ENCODE measurements at places on chromosomes 6 and 20. TPM values are rescaled to one million over a fixed set of nuclear protein-coding genes. Genes with fewer than 3 reads are reported as not detected.

GRCh38 chr6:170174771-170175643 is 115.9 kb downstream of the DLL1 start:
- no peak for DNase-seq

- DNase-seq = no peak
Observed at GRCh38 chr6:127332383-127332961, 10.9 kb downstream of the ECHDC1 start.

GRCh38 chr6:31156641-31157040 is 961 bp downstream of the CCHCR1 start:
- no peak for DNase-seq

Gene SLC22A2
- total RNA-seq = 1.2 TPM

Gene TPMT
- 17.9 TPM for total RNA-seq

Gene EPPIN
- total RNA-seq = not detected

Gene SLC26A8
- not detected for total RNA-seq

DNA sequence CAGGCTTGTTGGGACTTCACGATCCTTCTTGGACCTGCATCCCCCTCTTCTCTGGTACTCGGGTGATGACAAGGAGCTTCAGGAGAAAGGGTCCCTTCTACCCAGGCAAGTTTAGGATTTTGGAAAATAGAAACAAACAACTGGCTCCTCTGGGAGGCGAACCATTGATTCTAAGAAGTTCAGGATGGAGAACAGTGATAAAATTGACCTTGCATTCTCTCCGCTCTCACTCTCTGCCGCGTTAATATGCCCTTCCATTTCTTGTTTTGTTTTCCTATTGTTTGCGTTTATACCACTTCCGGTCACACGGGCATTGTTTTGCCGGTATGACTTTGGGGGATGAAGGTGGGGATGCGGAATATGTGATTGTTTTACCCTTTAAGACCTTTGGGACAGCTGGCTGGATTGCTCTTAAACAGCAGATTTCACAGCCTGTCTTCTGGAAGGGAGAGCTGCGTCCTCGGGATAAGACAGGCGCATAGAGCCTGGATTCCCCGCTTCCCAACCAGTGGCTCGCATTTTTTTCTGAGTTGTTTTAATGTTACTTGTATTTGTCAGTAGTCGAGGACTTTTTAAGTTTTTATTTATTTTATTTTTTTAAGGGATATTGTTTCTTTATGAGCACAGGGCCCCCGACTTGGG is 144.3 kb upstream of the ZNF184 start:
- peak; percentile 33 for DNase-seq

Gene ARG1
- not detected for total RNA-seq

- DNase-seq = no peak
Observed at GRCh38 chr6:20571261-20571660, 37.0 kb downstream of the CDKAL1 start.

Gene HCK
- not detected for total RNA-seq

- DNase-seq = no peak
Observed at GRCh38 chr6:158382491-158382890, 70.2 kb downstream of the TULP4 start.

DNA sequence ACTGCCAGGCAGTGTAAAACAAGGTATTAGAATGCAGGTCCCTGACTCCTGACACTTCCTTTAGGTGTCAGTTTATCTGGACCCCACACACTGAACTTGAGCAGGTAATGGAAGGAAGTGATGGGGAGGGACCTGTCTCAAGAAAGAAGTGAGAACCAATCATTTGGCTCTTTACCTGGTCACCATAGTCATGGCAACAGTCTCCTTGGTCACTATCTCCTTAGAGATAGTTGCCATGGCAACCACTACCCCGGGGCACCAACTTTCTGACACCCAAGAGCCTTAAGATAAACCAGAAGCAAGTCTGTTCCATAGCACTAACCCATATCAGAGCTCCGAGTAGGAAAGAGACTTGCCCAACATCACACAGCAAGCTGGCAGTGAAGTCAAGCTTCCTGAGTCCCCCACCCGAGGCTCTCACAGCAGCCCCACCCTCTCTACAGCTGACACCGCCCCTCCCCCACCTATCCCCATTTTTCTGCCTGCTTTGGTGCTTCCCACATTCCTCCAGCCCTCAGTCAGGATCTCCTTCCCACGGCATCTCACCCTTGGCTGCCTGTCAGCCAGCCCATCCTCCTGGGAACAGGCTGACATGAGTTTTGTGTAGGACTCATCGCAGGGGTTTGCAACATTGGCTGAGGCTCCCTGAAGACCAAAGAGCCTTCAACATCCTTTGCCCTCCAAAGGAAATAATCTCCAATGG is 16.3 kb upstream of the HM13 start:
- peak; percentile 36 for DNase-seq

Gene ANGPT4
- total RNA-seq = 0.05 TPM

DNA sequence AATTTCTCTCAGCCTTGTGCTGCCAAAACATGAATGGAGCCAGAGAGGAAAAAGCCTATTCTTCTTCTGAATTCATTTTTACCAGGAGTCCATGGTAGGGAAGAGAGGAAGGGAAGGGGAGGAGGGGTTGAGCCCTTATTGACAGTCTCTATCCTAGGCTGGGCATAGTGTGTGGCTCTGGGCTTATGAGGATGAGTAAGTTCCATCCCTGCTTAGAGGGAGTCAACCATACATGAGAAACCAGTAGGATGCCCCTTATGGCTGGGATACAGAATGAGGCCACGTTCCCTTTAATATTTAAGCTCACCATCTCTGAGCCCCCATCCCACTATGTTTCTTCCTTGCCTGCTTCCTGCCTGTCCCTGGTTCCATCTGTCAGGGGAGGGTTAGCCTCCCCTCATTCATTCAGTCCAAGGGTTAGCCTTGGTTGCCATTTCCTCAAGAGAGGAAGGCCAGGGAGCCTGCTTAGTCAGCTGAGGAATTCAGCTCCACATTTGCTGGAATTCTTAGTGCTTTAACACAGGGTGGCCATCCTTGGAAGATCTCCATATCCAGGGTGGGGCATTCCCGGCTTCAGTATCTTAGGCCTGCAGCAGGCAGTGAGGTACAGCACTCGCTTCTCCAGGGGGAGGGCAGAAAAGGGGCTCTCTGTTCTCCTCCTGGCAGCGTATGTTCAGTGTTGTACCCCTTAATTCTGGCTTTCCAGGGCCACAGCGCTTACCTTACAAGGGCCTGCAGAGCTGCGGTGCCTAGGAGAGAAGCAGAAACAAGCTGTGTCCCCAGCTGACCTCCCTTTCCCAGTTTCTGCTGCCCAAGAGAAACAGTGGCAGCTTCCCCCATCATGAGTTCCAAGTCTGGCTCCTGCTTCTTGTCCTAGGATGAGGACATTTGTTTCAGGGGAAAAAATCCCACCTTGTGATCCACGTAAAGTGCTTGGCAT is 12.5 kb downstream of the SIRT5 start:
- DNase-seq = no peak

DNA sequence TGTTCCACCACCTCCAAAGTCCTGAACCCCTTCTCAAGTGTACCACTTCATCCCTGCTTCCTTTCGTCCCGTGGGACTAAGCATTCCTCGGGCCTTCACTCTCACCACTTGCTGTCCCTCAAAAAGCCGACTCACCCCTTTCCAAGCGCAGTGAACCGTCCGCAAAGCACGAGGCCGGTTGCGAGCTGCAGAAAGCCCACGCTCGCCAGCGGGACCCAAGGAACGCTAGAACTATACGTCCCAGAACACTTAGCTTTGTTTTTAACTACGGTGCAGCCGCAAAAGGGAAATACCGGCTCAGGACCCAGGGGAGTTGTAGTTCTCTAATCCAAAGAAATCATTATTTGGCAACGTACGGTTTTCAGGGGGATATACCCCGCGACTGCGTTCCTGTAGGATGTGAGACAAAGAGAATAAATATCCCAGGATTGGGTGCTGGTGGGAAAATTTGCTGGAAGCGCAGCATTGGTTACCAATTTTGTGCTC is 416 bp upstream of the POLR1H start:
- no peak for DNase-seq

GRCh38 chr20:38275815-38276550 is 15.4 kb upstream of the KIAA1755 start:
- DNase-seq = peak; percentile 84

GRCh38 chr20:50595988-50596693 is 86.0 kb downstream of the PTPN1 start:
- peak; percentile 46 for DNase-seq

Data from A172 (cell line).